HFFc6 (cell line): ENCODE measurements at places on chromosomes 12 and 14. TPM values are rescaled to one million over a fixed set of nuclear protein-coding genes. Genes with fewer than 3 reads are reported as not detected.
A peak's percentile ranks its signal among the peaks of the same experiment; 100 is the strongest.

DNA sequence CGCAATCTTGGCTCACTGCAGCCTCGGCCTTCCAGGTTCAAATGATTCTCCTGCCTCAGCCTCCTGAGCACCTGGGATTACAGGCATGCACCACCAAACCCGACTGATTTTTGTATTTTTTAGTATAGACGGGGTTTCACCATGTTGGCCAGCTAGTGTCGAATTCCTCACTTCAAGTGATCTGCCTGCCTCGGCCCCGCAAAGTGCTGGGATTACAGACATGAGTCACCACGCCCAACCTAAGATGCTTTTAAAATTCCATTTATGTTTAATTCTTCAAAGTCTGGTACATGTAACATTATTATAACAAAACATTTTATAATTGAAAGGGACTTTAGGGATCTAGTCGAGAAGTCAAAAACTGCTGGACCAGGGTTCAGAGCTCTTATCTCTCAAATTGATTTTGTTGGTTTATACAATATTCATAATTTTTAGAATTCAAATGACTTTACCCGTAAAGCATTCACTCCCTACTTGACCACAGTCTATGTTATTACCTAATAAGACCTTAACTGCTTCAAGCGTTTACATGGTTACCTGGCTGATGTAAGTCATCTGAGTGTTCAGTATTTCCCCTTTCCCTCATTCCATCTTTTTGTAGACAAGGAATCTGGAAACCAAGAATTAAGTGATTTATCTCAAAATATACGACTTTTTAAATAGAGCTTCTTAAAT, 28.2 kb downstream of the RAP1B start:
- peaks cover 16% of the 10 kb centered on the region for H3K36me3 ChIP-seq
- no peak overlapping the region for H3K27ac ChIP-seq
- no peaks in the 10 kb centered on the region for H3K27me3 ChIP-seq
- no peak for DNase-seq

GRCh38 chr12:124456652-124457152, 110.7 kb downstream of the NCOR2 start:
- peaks cover 30% of the 10 kb centered on the region for H3K4me1 ChIP-seq
- peaks cover 12% of the 10 kb centered on the region for H3K27me3 ChIP-seq
- H3K36me3 ChIP-seq, result peaks cover 20% of the 10 kb centered on the region
- no peak overlapping the region for H3K27ac ChIP-seq

DNA sequence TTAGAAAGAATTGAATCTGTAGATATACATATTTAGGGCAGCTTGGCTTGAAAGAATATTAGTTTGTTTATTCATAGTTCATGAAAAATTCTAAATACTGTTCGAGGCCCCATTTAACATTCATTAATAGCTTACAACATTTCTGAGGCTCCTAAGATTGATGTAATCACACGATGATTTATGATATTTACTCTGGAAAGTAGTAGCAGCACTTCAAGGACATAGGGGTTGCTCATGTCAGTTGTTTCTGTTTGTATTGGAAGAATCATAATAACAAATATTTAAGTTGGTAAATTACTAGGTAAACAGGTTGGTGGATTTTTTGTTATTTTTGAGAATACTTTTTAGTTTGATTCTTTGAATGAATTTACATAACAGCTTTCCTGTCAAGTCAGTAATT, 30.4 kb downstream of the CAND1 start:
- no peak overlapping the region for H3K27ac ChIP-seq
- H3K36me3 ChIP-seq, result peaks cover 67% of the 10 kb centered on the region
- H3K4me1 ChIP-seq, result peaks cover 16% of the 10 kb centered on the region
- no peaks in the 10 kb centered on the region for H3K27me3 ChIP-seq
- no peak overlapping the region for H3K4me3 ChIP-seq

GRCh38 chr12:94026596-94026995, 121.8 kb upstream of the PLXNC1 start:
- no peak overlapping the region for H3K4me3 ChIP-seq
- peaks cover 6% of the 10 kb centered on the region; the same call in 1 of the 2 replicates for H3K4me1 ChIP-seq
- no peak overlapping the region for H3K27ac ChIP-seq
- peaks cover 6% of the 10 kb centered on the region for H3K27me3 ChIP-seq
- no peak for DNase-seq

GRCh38 chr12:14769466-14769968, 33.8 kb downstream of the WBP11 start:
- peak overlapping the region; percentile 93 for H3K4me3 ChIP-seq
- peaks cover 15% of the 10 kb centered on the region for H3K27me3 ChIP-seq
- peaks cover 30% of the 10 kb centered on the region for H3K4me1 ChIP-seq
- DNase-seq, result no peak

Gene PROX2
- total RNA-seq, result not detected in 3 replicates

Gene SYNE3
- total RNA-seq, result 14.8 to 19.5 TPM (median 18.4 TPM) in 3 replicates
